ENCODE measurements at places on chromosomes 7 and 10. TPM values are rescaled to one million over a fixed set of nuclear protein-coding genes. Genes with fewer than 3 reads are reported as not detected.

DNA sequence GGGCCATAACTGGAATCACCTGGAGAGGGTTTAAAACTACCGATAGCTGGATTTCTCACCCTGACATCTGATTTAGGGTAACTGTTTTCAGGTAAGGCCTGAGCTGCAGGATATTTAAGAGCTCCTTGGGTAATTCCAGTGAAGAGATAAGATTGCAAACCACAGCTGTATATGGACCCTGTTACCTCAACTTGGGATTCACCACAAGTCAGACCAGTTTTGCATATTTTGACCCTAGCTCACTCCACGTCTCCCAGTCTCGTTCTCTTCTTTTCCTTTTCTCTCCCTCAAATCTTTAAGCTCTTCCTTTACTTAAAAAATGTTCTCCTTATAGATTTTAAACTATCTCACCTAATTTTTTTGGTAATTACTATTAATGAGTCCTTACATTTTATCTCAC, 264.4 kb downstream of the THSD7A start:
- H3K27me3 ChIP-seq: no peaks in the 10 kb centered on the region
- no peak overlapping the region for H3K4me3 ChIP-seq
- DNase-seq: no peak
- no peaks in the 10 kb centered on the region for H3K4me1 ChIP-seq

GRCh38 chr10:128694168-128694850, 568.1 kb upstream of the MKI67 start:
- H3K36me3 ChIP-seq: no peaks in the 10 kb centered on the region
- no peaks in the 10 kb centered on the region for H3K27me3 ChIP-seq
- no peaks in the 10 kb centered on the region for H3K4me1 ChIP-seq
- no peak overlapping the region for H3K4me3 ChIP-seq

- H3K27me3 ChIP-seq: peaks cover 40% of the 10 kb centered on the region
- DNase-seq: peak; percentile 8
- H3K36me3 ChIP-seq: no peaks in the 10 kb centered on the region
- no peaks in the 10 kb centered on the region for H3K4me1 ChIP-seq
Observed at GRCh38 chr7:132580277-132580676, 4.0 kb upstream of the PLXNA4 start.

DNA sequence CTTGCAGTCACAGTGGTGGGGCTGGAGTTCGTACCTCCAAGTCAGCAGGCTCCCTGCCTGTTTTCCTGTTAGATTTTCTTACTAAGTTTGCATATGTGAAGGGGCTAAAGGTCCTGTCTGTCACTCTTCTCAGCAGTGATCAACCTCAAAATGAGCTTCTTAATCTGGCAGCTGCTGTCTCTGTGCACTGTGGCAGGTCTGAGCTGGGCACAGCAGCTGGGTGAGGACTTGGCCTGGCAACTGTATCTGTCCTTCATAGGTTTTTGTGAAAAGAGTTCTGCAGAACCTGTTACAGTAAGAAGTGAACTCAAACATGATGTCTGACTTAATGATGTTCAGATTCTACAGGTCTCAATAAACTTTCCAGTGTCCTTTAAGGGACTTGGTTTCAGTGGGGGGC, 31.3 kb upstream of the GJD4 start:
- H3K36me3 ChIP-seq: peaks cover 11% of the 10 kb centered on the region
- no peaks in the 10 kb centered on the region for H3K27me3 ChIP-seq
- H3K4me1 ChIP-seq: peaks cover 28% of the 10 kb centered on the region
- no peak overlapping the region for H3K4me3 ChIP-seq
- H3K27ac ChIP-seq: no peak overlapping the region

Gene DOCK4
- total RNA-seq: 1.5 TPM

Gene AMPH
- not detected for total RNA-seq

Gene KEL
- total RNA-seq: 5.1 TPM

Gene LIPM
- total RNA-seq: not detected

- H3K27ac ChIP-seq: peak overlapping the region; percentile 85
- no peak overlapping the region for H3K4me3 ChIP-seq
- H3K36me3 ChIP-seq: peaks cover 10% of the 10 kb centered on the region
- DNase-seq: peak; percentile 80
Observed at GRCh38 chr10:50325449-50326171, 74.3 kb upstream of the ASAH2 start.

Gene TMEM236
- not detected for total RNA-seq

- DNase-seq: no peak
- no peaks in the 10 kb centered on the region for H3K36me3 ChIP-seq
- no peaks in the 10 kb centered on the region for H3K27me3 ChIP-seq
- H3K27ac ChIP-seq: no peak overlapping the region
Observed at GRCh38 chr7:103805346-103805745, 184.1 kb downstream of the RELN start.
